ENCODE measurements at places on chromosomes 7 and 10.

- DNase-seq: no peak
Observed at GRCh38 chr10:131082991-131083481, 228.5 kb downstream of the TCERG1L start.

GRCh38 chr10:113425008-113425407 is 127.8 kb upstream of the HABP2 start:
- no peak for DNase-seq

DNA sequence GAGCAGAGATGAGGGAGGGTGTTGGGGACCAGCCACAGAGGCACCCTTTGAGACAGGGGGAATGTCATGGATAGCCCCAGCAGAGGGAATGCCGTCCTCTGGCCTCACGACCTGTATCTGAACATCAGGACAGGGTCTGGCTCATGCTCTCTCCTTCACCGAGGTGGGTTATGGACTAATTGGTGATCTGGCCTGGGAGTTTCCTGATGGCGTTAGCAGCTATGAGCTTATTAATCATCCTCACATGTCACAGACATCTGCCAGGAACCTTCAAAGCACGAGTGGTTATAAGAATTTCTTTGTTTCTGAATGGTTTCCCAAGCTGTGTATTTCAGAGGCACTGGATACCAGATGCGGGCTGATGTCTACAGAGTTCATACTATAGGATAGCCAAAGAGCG is 6.9 kb downstream of the CPA4 start:
- DNase-seq: no peak

- DNase-seq: no peak
Observed at GRCh38 chr10:641149-642010, 48.1 kb downstream of the DIP2C start.

DNA sequence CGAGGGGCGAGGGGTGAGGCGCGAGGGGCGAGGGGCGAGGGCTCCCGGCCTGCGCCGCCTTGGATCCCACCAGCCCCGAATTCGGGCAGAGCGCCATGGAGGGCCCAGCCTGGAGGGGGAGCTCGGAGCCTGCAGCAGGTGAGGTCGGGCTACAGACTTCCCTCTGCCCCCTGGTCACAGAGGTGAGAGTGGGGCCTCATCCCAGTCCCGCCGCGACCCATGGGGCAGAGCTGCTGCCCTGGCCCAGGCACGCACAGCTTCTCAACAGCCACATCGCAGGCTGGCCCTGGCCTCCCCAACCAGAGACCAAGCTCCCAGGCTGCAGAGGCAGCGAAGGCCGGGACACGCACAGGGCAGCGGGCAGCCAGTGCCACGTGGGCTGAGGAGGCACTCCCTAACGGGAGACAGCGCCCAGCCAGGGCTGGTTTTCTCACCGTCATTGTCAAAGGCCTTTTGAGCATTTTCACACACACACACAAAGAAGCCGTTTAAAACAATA is 191.8 kb downstream of the PTPRN2 start:
- no peak for DNase-seq

DNA sequence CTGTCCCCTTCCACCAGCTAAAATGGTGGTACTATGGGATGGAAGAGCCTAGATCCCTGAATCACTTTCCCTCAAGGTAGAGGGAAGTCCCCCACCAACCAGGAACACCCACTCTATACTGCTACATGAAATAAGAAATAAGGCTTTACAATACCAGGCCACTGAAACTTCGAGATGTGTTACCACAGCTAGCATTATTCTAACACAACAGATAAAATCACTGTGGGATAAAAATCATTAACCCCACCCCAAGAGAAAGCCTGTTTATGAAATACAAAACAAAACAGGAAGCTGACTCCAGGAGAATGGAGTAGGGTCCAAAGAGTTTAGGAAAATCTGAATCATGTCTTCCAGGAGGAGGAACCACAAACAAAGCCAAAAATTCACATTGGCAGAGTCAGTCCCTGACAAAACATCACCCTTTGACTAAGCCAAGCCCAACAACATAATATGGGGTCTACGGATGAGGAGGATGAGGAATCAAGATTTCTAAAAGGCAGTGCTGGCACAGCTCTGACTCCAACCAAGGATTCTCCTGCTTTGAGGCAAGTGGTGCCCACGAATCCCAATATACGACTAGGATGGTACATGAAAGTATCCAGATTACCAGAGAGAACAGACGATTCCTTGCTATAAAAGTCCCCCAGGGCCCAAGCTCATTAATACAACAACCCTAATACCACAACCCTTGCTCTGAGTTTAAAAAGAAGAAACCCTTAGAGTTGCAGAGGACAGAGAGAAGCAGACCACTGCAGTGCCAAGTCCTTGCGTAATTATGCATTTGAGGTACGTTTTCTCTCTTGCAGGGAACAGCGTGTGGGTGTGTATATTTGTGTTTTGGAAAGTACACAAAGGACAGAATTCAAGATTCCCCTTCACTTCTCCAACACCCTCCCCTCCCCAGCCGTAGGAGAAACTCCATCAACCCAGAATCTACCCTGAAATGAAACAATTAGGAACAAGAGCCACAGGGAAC is 23.7 kb downstream of the XPNPEP1 start:
- DNase-seq: peak; percentile 69

DNA sequence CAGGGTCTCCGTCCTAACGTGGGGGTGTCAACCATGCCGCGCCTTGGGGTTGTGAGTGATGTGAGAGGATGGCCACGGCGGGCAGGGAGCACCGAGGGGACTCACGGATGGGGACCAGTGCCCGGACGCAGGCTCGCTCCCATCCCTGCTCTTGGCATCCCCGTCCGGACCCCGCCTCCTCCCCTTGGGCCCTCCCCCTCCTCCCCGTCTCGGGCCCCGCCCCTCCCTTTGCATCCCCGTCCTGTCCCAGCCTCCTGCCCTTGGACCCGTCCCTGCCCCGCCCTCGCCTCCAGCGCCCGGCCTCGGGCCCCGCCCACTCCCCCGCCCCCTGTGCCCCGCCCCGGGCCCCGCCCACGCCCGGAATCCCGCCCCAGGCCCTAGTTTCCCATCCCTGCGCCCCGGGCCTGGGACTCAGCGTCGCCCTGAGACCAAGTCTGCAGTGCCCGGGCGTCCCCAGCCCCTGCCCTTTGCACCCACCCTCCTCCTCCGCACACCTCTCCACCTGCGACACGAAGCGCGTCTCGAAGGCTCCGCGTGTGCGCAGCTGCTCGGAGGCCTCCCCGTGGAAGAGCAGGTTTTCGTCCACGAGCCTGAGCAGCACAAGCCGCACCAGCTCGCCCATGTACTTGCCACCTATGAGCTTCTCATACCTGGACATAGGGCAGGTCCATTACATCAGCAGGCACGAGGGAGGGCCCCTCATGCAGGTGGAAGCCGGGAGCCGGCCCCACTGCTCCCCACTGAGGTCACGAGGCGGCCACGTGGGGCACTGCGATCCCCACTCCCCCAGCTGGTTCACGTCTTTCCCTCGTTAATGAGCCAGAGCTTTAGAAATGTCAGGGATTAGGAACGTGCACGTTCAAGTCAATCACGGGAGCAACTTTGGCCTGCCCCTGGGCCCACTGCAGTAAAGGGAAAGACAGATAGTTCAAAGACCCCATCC is 5.1 kb upstream of the MYL7 start:
- peak; percentile 93 for DNase-seq

GRCh38 chr7:36280840-36281812 is 108.5 kb upstream of the ANLN start:
- DNase-seq: peak; percentile 91

DNA sequence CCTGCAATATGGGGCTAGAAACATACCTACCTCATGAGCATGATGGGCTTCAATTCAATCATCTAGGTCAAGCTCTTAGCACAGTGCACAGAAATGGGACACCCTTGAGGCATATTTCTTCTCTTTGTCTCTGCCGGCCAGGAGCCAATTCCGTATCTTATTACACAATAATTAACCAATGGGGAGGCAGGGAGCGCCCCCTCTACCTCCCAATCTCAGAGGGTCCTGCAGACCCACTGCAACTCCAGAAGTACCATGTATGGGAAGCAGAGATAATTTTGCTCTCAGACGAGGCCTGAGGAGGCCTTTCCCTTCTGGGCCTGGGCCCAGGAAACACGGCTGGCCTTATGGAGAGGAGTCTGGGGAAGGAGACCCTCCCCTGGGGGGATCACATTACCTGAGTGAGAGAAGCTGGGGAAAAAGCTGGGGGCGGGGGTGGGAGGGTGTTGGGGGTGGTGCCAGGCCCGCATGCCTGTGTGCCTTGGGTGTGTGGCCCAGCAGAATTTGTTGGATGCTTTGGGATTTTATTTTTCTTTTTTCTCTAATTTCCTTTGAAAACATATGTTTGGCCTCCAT is 155.5 kb downstream of the UBE2H start:
- no peak for DNase-seq

DNA sequence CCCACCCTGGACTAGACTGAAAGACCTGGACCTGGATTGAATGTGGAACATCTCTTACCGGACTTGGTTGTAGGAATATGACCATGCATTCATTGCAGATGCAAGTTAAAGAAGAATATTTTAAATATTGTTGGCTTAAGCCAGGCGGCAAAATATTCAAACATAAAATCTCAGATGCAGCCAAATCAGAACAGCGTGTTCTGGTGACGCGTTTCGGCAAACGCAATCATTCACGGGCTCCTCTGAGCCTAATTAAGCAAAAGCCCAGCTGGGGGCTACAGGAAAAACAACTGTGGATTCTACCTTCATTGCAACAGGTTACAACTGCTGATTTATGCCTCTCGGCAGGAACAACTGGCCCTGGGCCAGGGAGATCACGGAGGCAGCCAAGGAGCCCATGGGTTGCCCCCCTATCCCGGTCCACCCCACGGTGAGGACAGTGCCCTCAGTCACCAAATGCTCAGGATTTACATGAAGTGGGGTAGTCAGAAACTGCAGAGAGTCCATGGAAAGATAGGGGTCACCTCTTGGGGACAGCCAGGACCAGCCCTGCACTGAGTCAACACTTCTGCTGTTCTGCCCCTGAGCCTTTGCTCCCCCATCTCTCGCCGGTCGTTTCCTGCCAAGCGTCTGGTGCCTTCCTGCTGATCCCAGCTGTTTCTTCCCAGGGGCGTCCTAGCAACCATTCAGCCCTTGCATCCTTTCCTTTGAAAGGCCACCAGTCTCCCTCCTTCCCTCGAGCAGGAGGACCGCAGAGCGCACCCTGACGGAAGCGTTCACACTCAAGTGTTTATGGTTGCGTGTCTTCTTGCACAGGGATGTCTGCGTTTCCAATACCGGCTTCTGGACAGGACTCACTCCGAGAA is 64.4 kb upstream of the SFMBT2 start:
- no peak for DNase-seq

Data from AG20443 (cell line).